Brain pericyte (primary cell): ENCODE measurements at places on chromosomes 13 and 19.

- DNase-seq: no peak
Observed at GRCh38 chr19:39949026-39949747, 14.8 kb upstream of the FCGBP start.

- DNase-seq: no peak
Observed at GRCh38 chr19:27868007-27868406, 1344.9 kb downstream of the UQCRFS1 start.

DNA sequence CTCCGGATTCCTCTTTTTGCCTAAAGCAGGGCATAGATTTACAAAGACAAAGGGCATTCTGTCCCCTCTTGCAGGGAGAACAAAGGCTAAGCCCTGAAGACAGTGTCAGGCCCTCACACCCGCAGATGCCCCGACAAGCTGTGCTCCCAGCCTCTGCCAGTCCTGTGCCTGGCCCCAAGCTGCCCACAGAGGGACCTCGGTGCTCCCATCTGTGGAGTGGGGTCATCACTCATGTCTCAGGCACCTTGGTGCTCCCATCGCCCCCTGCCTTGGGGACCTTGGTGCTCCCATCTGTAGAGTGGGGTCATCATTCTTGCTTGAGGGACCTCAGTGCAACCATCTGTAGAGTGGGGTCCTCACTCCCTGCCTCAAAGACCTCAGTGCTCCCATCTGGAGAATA lies 24.3 kb downstream of the C13orf46 start:
- no peak for DNase-seq

- no peak for DNase-seq
Observed at GRCh38 chr19:1513499-1514294, 878 bp upstream of the ADAMTSL5 start.

DNA sequence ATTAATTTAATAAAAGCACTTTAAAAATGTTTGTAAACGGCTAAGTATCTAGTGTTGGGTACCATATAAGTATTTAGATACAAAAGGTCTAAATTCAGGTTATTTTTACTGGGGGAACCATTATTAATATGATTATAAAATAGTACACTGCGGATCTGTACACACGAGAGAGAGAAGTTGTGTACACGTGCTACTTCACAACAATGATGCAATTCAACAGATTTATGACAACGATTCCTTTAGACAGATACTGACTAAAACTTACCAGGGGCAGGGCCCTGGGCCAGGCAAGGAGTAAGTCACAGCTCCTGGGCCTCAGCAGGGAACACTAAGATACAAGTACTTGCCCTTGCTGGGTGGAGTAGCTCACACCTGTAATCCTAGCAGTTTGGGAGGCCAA lies 29.1 kb upstream of the TPTE2 start:
- no peak for DNase-seq

DNA sequence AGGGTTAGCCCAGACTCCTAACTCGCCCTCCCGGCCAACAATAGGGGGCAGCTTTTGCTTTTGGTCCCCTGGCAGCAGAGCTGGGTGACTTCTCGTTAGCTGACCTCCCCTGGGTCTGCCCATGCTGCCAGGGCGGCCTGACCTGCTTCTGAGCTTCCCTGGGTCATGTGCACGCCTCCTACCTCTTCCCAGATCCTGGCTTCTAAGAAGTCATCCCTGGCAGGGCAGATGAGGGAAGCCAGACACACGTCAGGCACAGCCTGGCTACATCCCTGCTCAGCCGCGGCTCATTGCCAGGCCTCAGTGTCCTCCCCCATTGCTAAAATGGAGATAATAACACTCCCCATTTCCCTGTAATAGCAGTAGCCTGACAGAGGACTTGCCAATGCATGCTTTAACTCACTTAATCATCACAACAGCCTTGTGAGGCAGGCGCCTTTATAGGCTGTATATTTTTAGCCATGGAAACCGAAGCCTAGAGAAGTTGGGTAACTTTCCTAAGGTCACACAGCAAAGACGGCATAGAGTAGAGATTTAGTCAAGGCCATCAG lies 2.1 kb downstream of the KCNK6 start:
- DNase-seq: no peak

DNA sequence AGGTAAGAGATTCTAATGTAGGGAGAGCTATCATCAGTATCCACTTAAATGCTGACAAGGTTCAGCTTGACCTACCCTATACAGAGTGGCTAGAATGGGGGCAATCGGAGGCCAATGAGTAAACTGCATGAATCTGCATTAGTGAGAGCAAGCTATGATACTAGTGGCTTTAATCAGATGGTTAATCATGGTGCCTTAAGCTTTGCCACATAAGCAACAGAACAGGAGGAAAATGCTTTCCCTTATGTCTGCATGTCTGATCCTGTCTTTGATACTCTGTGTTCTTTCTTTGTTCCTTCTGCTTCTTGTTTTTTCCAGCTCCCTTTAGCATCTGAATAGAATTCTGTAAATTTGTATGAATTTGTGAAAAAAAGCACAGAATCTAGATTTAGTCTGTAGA lies 91.1 kb downstream of the WDFY2 start:
- DNase-seq: no peak

GRCh38 chr13:88424463-88424862 lies 753.3 kb downstream of the SLITRK5 start:
- no peak for DNase-seq

- DNase-seq: no peak
Observed at GRCh38 chr13:101408992-101409656, 7.2 kb downstream of the NALCN start.

DNA sequence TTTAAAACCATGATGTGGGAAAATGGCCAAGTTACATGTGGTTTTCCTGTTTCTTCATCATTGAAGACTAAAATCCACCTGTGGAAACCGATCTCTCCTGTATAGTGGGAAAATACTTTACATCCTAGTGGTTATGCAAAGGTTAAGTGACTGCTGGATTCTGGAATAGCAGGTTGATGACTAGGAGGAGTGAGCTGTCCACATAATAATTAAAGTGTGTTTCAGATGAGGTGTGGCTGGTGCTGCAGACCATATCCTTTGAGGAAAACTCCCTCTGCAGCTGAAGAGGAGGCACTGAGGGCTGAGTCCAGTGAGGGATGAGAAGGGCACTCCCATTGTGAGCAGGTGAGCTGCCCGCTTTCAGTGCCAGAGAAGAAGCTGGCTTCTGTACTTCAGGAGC lies 43.2 kb downstream of the DCLK1 start:
- no peak for DNase-seq

- no peak for DNase-seq
Observed at GRCh38 chr19:6381030-6381750, 5.5 kb upstream of the PSPN start.

DNA sequence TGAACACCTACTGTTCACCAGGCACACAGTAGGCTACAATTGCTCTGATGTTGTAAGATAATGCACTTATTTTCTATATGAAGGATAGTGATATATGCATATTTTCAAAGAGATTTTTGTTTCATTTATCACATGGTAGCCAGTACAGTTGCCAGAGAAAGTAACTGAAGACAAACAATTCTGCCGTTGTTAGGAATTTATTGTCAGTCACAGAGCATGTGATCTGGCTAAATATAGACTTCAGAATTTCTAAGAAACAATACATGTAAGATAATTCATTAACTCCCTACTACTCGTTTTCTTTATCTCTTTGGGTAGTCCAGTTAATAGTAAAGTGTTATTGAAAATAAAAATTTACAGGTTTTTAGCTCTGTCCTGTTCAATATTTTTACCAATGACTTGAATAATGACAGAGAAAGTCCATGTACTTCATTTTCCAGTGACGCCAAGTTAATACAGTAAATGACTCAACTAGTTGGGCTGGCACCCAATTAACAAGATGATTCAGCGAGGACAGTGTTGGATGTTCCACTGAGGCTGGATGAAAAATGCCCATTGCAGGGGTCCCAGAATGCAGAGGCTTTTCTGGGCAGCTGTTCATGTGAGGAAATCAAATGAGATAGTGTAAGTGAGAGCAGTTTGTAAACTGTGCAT lies 35.6 kb downstream of the GJA3 start:
- DNase-seq: no peak

GRCh38 chr19:32337084-32337808 lies 8.2 kb upstream of the ZNF507 start:
- DNase-seq: no peak

- no peak for DNase-seq
Observed at GRCh38 chr13:26601669-26602068, 44.2 kb downstream of the WASF3 start.
